ENCODE measurements at places on chromosomes 7 and 10.

GRCh38 chr10:113496111-113497109 lies 56.4 kb upstream of the HABP2 start:
- no peak for DNase-seq

- no peak for DNase-seq
Observed at GRCh38 chr10:118792526-118792925, 37.8 kb upstream of the CACUL1 start.

GRCh38 chr10:54314430-54314829 lies 486.6 kb downstream of the PCDH15 start:
- DNase-seq = no peak

- DNase-seq = peak; percentile 17
Observed at GRCh38 chr7:151087245-151088018, 1.2 kb downstream of the AGAP3 start.

- no peak for DNase-seq
Observed at GRCh38 chr10:45257600-45257999, 57.8 kb downstream of the OR13A1 start.

DNA sequence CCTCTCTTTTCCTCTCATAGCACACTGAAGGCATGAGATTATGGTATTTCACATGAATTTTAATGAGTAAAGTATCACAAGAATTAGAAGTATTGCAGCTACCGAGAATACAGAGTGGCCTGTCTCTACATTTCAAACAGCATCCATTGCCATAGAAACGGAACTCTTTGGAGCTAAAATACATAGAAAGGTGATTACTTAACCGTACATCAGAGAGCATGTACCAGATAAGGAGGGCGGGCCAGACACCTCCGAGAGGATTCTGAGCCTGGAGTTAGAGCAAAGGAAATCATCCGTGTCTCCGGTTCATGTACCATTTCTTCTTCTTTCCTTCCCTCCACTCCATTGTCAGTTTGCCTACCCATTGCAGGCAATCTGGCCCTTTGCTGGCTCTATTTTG lies 196.7 kb downstream of the KLF6 start:
- no peak for DNase-seq

DNA sequence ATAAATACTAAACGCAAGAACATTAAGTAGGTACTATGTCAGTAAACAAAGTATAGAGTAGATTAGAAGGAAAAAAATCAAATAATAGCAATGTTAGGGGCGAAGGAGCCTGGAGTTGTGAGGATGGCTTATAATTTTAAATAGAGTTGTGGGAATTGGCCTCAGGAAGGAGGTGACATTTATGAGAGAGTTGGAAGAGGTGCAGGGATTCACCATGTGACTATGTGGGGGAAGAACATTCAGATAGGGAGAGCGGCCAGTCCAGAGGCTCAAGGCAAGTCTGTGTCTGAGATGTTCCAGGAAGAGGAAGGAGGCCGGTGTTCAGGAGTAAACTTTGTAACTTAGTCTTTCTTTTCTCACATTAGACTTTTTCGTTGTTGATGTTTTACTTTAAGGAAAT lies 778.6 kb upstream of the C7orf33 start:
- DNase-seq = no peak

DNA sequence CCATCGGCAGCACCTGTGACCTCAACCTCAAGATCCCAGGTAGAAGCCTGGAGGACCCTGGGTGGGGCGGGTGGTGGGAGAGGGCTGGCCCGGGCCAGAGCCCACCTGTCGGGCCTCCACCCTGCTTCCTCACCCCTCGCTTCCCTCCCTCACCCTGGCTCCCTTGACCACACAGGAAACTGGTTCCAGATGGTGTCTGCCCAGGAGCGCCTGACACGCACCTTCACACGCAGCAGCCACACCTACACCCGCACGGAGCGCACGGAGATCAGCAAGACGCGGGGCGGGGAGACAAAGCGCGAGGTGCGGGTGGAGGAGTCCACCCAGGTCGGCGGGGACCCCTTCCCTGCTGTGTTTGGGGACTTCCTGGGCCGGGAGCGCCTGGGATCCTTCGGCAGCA lies 8.9 kb upstream of the ATP6V1F start:
- no peak for DNase-seq

- DNase-seq = no peak
Observed at GRCh38 chr7:106140406-106141173, 28.5 kb upstream of the SYPL1 start.

GRCh38 chr7:42406358-42406757 lies 169.3 kb upstream of the GLI3 start:
- no peak for DNase-seq

- peak; percentile 60 for DNase-seq
Observed at GRCh38 chr10:112183329-112184051, at the start of gene GPAM. GPAM (minus strand) TSS chr10:112183765; CDS start chr10:112181784, 1,981 bp downstream.

DNA sequence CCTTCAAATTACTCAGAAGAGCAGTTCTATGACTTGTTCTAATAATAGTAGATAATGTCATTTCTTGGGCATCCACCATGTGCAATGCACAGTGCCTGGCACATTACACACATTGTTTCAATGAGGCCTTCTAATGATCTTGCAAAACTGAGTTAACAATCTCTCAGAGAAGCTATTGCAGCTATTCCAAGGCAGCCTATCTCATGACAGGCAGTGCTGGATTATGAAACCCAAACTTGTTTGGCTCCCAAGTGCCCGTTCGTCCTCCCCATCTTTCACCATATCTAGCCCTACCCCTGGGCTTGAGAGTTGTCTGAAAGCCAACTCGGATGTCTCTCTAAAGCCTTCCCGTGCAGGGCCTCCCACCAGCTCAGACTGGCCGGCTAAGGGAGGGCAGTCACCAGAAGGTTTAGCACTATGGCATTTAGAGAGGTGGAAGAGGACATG lies 405.1 kb downstream of the PLXNA4 start:
- DNase-seq = no peak

DNA sequence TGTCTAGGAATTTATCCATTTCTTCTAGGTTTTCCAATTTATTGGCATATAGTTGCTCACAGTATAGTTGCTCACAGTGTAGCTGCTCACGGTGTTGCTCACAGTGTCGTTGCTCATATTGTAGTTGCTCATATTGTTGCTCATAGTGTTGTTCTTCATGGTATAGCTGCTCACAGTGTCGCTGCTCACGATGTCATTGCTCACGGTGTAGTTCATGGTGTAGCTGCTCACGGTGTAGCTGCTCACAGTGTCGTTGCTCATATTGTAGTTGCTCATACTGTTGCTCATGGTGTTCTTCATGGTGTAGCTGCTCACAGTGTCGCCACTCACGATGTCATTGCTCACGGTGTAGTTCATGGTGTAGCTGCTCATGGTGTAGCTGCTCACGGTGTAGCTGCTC lies 7.7 kb upstream of the PRKAR1B start:
- no peak for DNase-seq

DNA sequence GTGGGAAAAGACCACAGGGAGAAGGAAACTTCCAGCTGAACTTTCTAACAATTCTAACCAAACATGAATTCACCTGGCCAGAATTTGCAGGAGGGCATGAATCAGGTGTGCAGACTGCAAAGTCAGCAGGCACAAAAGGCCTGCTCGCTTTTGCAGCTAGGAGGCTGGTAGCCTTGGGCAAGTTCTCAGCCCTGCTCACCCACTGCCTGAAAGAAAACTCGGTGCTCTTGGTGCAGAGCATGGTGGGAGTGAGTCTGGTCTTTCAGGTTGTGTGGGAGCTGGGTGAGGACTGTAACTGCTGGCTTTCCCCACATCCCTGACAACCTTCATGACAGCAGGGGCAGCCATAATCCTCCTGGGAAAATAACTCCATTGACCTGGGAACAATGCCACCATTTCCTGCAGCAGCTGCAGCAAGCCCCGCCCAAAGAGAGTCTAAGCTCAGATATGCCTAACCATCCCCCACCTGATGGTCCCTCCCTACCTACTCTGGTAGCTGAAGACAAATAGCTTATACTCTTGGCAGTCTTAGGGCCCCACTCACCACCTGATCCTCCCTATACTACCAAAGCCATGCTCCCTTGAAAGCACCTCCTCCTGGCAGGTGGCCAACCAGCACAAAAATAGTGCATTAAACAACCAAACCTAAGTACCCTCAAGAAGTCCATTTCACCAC lies 31.6 kb downstream of the ZNF117 start:
- peak; percentile 75 for DNase-seq

DNA sequence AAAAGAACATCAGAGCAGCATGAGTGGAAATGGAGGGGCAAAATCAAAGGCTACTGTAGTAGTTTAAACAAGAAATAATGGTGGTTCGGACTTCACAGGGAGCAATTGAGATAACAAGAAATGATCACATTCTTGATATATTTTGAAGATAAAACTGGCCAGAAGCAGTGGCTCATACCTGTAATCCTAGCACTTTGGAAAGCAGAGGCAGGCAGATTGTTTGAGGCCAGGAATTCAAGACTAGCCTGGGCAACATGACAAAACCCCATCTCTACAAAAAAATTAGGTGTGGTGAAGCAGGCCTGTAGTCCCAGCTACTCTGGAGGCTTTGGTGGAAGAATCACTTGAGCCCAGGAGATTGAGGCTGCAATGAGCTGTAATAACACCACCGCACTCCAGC lies 22.9 kb downstream of the EEF1AKMT2 start:
- DNase-seq = no peak

DNA sequence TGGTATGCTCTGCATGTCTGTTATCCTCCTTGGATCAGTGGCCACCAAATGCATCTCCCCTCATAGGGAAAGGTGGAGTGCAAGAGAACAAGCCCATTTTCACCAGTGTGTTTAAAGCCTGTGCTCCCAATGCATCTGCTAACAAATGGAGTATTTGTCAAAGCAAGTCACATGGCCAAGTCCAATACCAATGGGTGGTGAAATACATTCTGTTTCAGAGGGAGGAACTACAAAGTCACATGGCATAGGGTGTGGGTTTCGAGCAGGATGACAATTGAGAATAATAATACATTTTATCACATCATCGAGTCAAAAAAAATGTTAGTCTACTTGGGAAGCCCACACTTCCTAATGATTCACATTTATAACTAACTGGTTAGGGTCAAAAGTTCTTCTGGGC lies 62.7 kb downstream of the SUGCT start:
- no peak for DNase-seq

DNA sequence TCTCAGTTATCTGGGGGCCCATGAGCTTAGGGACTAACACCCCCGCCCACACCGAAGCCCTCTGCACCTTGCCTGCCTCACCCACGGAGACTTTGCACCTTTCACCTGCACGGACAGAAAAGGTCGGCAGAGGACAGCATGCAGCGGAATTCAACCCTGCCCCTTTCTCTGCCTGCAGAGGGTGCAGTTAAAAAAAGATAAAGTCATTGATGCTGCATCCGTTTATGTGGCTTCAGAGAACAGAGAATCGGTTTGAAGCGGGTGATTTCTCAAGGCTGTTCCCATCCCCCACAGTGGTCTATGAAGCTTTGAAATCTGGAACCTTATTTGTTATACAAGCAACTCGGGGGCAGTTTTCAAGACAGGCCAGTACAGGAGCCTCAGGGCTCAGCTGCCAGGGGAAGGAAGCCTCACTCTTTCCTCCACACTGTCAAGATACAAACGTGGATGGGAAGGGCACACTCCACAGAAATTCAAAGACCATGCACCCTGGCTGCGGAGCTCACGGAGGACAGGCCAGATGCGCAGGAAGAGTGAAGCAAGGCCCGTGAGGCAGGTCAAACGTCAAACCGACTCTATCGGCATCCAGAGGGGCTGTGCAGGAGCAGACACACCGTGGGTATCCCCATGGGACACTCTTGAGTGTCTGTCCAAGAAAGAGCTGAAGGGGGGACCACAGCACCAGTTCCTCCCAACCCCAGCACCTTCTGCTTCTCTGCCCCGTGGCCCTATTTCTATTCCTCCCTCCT lies 66.3 kb downstream of the INSIG1 start:
- no peak for DNase-seq

GRCh38 chr7:66967029-66967428 lies 28.4 kb downstream of the SBDS start:
- no peak for DNase-seq

Data from NCI-H748 treated with DMSO at 0.1 percent for 48 hours (cell line).